H1 (cell line): ENCODE measurements at places on chromosomes 2 and 18.

DNA sequence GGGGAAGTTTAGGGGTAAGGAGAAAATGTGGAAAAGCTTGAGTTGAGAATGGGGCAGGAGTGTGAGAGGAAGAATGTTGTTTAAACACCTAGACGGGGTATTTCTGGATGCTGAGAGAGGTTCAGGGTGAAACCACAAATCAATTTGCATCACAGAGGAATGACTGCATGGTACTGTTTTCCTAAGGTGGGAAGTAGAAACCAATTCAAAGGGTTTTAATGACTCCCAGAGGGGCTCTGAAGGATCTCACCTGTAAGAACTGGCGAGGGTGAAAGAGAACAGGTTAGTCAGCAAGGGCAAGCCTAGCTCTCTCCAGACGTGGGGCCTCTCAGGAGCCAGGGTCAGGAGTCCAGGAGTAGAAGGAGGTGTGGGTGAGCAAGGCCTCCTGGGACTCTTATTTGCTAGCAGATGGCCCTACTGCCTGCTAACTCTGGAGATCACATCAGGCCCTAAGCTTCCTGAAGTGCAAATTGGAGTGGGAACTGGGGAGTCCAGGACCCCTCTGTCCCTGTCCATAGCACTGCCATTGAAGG is 133.0 kb upstream of the CELF4 start:
- peak overlapping the region; percentile 31; the same call in 1 of the 2 replicates for H3K27ac ChIP-seq
- no peaks in the 10 kb centered on the region for H3K36me3 ChIP-seq
- peak; percentile 44 for DNase-seq

GRCh38 chr2:11154016-11154922 is 998 bp upstream of the SLC66A3 start:
- peak overlapping the region; percentile 62 for H3K4me3 ChIP-seq
- H3K36me3 ChIP-seq = no peaks in the 10 kb centered on the region
- 0 out of 2 replicates have a peak overlapping the region, but pooled peaks have one; percentile 61 for H3K27ac ChIP-seq
- H3K4me1 ChIP-seq = no peaks in the 10 kb centered on the region
- DNase-seq = no peak

- DNase-seq = no peak
- no peaks in the 10 kb centered on the region for H3K36me3 ChIP-seq
- no peaks in the 10 kb centered on the region for H3K27me3 ChIP-seq
- H3K27ac ChIP-seq = no peak overlapping the region
- no peaks in the 10 kb centered on the region; the same call in 1 of the 2 replicates for H3K4me1 ChIP-seq
These were observed 39.5 kb downstream of the METTL8 start for GRCh38 chr2:171394164-171394740.

GRCh38 chr2:26438926-26439325 is 37.2 kb downstream of the DRC1 start:
- H3K27me3 ChIP-seq = no peaks in the 10 kb centered on the region
- H3K36me3 ChIP-seq = no peaks in the 10 kb centered on the region
- no peak overlapping the region for H3K27ac ChIP-seq
- peak; percentile 40 for DNase-seq
- no peaks in the 10 kb centered on the region for H3K4me1 ChIP-seq

- H3K27ac ChIP-seq = no peak overlapping the region
- H3K36me3 ChIP-seq = no peaks in the 10 kb centered on the region
- no peaks in the 10 kb centered on the region; the same call in 1 of the 2 replicates for H3K4me1 ChIP-seq
- no peaks in the 10 kb centered on the region for H3K27me3 ChIP-seq
- no peak for DNase-seq
- H3K4me3 ChIP-seq = no peak overlapping the region
These were observed 354.3 kb upstream of the ID2 start for GRCh38 chr2:8327371-8328100.

DNA sequence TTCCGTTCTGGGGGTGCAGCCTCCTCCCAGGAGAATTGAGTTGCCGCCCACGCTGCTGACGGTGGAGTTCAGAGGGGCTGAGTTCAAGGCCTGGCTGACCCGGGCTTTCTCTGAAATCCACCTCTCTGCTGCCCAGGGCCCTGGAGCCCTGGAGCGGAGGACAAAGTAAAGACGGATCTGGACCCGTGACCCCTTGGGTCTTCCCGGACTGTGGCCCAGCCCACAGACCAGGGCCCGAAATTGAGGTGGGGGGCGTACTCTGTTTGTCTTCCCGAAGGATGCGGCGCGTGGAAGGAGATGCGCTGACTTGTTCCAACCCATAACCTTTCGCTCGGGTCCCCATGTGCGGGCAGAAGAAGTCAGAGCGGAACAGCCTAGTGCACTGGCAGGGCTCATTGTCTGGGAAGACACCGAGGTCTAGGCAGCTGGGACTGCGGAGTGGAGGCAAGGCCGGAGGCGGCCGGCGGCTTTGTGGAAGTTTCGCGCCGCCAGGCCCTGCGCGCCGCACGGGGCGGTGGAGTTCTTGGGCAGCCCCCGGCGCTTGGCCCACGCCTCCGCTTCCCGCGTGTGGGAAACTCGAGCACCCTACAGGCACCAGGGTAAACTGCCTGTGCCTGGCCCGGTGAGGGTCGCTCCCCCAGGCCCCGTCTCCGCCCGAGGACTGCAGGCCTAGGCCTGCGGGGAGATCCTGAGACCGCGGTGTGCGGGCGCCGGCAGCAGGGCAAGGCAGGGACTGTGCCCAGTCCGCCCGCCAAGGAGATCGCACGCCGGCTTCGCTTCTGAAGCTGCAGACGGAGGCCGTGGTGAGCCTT is 9.8 kb downstream of the POU3F3 start:
- H3K36me3 ChIP-seq = no peaks in the 10 kb centered on the region; the same call in 1 of the 2 replicates
- H3K27me3 ChIP-seq = peaks cover 76% of the 10 kb centered on the region
- peaks cover 25% of the 10 kb centered on the region for H3K4me1 ChIP-seq
- peak overlapping the region; percentile 47 for H3K4me3 ChIP-seq
